ENCODE measurements at places on chromosomes 4 and X.

DNA sequence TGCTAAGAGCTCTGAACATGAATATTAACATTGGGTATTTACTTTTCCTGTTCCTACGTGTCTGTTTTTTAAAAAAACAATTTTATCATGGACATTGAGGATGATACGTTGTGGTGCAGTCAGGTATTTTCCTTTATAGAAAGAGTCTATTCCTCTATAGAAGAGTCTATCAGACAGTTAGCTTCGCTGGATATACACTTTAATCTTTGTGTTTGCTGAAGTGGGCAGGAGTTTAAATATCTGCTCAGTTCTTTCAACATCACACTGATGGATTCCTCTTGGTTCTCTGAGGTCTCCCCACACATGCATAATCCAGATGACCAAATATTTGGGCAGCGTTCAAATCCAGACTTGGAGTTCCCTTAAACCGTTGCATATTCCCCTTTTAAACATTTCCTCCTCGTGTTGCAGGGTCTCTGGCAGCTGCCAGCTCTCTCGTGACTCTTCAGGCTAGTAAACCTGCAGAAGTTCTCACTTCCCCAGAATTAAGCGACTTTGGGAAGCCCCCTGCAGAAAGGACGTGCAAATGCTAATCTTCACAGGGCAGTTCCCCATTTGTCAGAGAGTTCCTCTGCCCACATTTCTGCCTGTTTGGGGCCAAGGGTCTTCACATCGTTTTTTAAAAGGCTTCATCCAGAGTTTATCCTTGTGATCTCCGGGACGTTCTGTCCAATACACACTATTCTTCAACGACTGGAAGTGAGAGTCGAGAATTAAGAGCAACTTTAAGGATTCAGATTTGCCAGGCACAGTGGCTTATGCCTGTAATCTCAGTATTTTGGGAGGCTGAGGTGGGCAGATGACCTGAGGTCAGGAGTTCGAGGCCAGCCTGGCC is 20.5 kb upstream of the DHRSX start:
- DNase-seq, result no peak

DNA sequence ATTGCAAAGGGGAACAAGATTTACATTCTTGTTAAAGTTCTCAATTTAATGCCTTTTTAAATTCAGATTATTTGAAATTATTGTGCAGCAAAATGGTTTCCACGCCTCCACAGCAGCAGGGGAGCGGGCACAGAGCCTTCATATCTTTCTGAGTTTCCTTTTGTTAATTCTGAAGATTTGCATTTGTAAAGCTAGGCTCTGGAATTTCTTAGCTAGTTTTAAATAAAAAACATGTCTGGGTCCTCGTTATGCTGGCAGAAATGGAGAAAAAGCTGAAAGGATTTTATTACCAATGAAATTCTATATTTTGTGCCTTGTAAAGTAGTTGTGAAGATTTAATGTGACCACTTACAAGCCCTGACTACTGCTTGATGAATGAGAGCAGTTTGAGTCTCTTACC is 40.8 kb upstream of the MAGED1 start:
- DNase-seq, result no peak

- DNase-seq, result no peak
Measured at GRCh38 chr4:151641167-151641566, 119.6 kb downstream of the GATB start.

- no peak for DNase-seq
Measured at GRCh38 chr4:106329041-106329618, 12.8 kb downstream of the AIMP1 start.

DNA sequence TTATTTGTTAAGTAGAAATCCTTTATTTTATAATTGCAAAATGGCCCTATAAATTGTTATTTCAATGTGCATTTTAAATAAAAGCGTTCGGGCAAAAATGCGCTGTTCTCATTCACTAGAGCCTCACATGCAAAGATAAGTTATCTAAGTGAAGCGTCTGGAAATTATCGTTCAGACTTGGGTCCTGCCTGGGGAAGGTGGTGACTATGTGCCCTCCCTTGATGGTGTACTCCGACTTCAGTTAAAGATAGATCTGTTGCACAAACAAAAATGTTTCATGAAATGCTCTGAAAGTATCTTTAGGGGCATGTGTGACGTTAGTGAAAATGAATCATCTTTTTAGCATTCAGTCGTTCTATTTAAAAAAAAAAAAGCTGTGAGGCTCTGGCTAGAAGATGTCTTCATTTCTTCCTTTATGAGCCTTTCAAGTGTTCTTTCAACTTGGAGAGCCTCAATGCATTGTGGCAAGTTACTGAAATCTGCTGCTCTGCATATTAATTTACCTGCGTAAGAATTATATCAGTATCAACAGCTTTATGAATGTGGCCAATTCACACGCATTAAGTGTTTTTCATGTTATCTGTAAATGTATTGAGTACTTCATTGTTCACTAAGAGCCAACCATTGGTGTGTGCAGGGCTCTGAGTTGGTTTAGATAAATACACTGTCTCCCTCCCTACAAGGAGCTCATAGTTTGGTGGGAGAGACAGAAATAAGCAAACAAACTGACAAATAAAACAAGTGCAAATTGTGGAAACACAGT is 83.0 kb downstream of the AFF1 start:
- no peak for DNase-seq

DNA sequence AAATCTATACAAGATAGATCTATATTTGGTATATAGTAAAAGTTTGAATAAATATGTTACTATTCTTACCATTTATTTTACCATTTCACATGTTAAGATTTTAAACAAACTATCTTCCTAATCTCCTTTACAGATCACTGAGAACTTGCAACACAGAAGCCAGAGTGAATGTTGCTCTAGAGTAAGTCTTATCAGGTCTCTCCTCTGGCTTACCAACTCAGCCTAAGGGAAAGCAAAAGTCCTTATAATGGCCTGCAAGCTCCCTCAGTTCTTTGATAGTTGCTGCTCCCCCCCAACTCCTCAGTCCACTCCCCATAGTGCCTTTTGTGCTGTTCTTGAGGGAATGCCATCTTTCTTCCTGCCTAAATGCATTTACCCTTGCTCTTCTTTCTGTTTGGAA is 25.7 kb upstream of the SLC7A11 start:
- DNase-seq, result no peak

Measured in mesenteric fat pad (tissue), 1 donor.